ENCODE measurements at places on chromosomes 3 and 15. TPM values are rescaled to one million over a fixed set of nuclear protein-coding genes. Genes with fewer than 3 reads are reported as not detected.
A peak's percentile ranks its signal among the peaks of the same experiment; 100 is the strongest.

DNA sequence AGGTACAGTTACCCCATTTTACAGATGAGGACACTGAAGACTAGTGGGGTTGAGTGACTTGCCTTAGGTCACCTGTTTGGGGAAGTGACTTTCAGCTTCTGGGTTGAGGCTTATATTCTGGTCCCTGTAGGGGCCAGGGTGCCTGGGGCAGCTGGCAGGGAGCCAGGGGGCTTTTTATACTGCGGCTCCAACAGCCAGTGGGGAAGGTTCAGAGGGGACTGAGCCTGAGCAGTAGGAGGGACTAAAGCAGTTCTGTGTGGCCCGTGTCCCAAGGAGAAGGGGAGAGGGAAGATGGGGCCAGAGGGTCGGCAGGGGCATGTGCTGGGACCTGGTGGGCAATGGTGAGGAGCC lies 37.7 kb downstream of the SLC6A6 start:
- DNase-seq, result no peak
- H3K4me1 ChIP-seq, result peaks cover 1% of the 10 kb centered on the region
- no peak overlapping the region for H3K4me3 ChIP-seq
- no peaks in the 10 kb centered on the region for H3K36me3 ChIP-seq
- H3K27me3 ChIP-seq, result no peaks in the 10 kb centered on the region

GRCh38 chr15:45442507-45443135 lies 64.3 kb upstream of the GATM start:
- H3K4me1 ChIP-seq, result peaks cover 2% of the 10 kb centered on the region
- no peak for DNase-seq
- no peak overlapping the region for H3K27ac ChIP-seq

- no peaks in the 10 kb centered on the region for H3K27me3 ChIP-seq
- peak overlapping the region; percentile 98 for H3K27ac ChIP-seq
- peak overlapping the region; percentile 85 for H3K4me3 ChIP-seq
- peaks cover 60% of the 10 kb centered on the region for H3K4me1 ChIP-seq
- H3K36me3 ChIP-seq, result peaks cover 5% of the 10 kb centered on the region
Measured at GRCh38 chr3:9397906-9398699, 688 bp downstream of the SETD5 start.

GRCh38 chr3:62732183-62732904 lies 142.9 kb downstream of the CADPS start:
- DNase-seq, result no peak
- H3K4me3 ChIP-seq, result no peak overlapping the region
- no peak overlapping the region for H3K27ac ChIP-seq

DNA sequence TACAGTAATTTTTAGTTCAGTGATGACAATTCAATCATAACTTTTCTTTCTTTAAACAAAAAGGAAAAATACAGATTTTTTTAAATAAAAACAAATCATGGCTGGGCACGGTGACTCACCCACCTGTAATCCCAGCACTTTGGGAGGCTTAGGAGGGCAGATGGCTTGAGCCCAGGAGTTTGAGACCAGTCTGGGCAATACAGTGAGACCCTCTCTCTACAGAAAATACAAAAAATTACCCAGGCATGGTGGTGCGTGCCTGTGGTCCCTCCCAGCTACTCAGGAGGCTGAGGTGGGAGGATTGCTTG lies 25.6 kb upstream of the ATG7 start:
- H3K27me3 ChIP-seq, result no peaks in the 10 kb centered on the region
- H3K4me3 ChIP-seq, result no peak overlapping the region
- DNase-seq, result no peak
- no peak overlapping the region for H3K27ac ChIP-seq

DNA sequence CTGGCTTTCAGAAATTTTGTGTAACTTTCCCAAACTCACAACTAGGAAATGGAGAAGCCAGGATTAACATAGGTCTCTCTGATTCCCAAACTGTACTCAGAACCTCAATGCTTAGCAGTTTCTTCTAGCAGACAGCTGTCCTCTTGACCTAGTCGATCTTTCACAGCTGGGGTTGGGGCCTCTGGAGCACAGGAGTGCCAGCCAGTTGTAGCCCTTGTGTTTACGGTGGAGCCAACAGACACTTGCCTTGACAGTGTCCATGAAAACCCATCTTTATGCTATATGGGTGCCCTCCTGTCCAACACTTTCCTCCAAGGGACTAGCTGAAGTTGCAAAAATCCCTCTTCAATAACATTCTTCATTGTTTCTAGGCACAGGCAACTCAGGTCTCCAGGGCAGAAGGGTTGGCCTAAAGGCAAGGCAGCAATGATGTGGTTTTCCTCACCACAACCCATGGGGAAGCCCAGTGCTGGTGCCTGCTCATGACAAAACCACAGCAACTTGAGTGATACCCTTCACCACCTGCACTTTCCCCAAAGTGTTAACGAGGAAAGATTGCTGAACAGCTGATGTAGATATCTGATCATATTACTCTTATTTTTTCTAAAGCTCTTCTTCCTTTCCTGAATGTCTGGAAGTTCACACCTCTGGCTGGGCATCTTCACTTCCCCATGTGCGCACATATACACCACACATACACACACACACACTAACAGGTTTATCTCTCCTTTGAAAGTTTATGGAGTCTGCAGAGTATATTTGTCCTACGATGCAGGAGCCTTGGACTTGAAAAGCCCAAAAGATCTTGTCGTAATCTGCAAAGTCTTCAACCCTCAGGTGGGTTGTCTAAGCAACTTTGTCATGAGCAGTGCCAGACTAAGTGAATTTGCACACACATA lies 11.0 kb upstream of the KNG1 start:
- H3K27ac ChIP-seq, result no peak overlapping the region
- no peaks in the 10 kb centered on the region for H3K27me3 ChIP-seq
- H3K4me3 ChIP-seq, result no peak overlapping the region
- DNase-seq, result no peak

- no peaks in the 10 kb centered on the region for H3K27me3 ChIP-seq
- no peaks in the 10 kb centered on the region for H3K4me1 ChIP-seq
- H3K4me3 ChIP-seq, result no peak overlapping the region
- H3K36me3 ChIP-seq, result no peaks in the 10 kb centered on the region
- no peak overlapping the region for H3K27ac ChIP-seq
Measured at GRCh38 chr3:122146466-122146865, 37.0 kb upstream of the CASR start.

DNA sequence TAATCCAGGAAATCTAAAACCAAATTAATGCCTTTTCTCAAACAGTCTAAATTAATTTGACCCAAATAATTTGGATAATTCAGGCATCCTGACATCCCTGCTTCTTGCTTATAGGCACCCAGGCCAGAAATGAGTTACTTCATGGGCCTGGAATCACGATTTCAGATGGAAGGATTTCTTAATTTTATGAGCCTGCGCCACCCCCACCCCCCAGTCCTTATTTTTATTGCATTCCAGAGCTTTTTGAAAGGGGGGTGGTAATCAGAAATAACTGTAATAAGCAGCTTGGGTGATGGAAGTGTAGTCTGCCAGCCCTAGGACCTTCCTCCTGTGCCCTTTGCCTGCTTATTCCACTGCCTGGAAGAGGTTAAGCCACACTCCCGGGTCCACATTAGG lies 1.3 kb downstream of the AP2M1 start:
- peaks cover 29% of the 10 kb centered on the region for H3K4me1 ChIP-seq
- H3K27me3 ChIP-seq, result no peaks in the 10 kb centered on the region
- H3K27ac ChIP-seq, result peak overlapping the region; percentile 94
- H3K4me3 ChIP-seq, result peak overlapping the region; percentile 79
- DNase-seq, result no peak

DNA sequence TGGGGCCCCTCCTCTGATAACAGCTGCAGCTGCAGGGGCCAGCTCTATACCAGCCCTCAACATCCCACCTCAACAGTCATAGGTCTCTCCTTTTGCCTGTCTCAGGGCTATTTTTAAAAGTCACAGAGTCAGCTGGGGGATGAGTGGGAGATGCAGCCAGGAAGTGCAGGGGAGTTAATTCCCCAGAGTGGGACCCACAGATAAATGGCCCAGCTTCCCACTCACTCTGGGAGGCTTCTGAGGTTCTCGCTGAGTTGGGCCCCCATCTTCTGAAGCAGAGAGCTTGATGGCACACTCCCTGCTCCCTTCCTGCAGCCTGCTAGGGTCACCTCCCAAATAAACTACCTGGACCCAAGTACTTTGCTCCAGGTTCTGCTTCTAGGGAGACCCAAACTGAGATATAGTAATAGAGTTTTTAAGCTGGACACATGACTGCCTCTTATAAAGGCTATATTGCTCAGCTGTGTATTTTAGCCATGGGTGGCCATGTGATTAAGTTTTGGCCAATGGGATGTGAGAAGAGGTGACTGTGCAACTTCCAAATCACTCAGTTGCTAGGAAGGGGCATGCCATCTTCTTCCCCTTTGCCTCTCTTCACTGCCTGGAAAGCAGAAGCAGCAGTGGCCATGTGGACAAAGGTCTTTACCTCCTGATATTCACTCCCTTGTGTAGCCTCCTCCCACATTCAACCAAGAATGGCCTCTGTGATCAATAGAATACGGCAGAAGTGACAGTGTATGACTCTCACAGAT lies 15.5 kb upstream of the VIPR1 start:
- no peak overlapping the region for H3K4me3 ChIP-seq
- DNase-seq, result no peak
- H3K4me1 ChIP-seq, result no peaks in the 10 kb centered on the region
- no peaks in the 10 kb centered on the region for H3K36me3 ChIP-seq

UCN2 gene
- not detected for polyA plus RNA-seq

FILIP1L gene
- 2.3 TPM for polyA plus RNA-seq

CIB2 gene
- polyA plus RNA-seq, result 0.36 TPM

SIDT1 gene
- polyA plus RNA-seq, result 0.10 TPM

ZNF80 gene
- not detected for polyA plus RNA-seq

MYRIP gene
- 6.2 TPM for polyA plus RNA-seq

ROBO1 gene
- 2.1 TPM for polyA plus RNA-seq

DZIP1L gene
- polyA plus RNA-seq, result 0.89 TPM
